Endothelial cell of umbilical vein (primary cell): ENCODE measurements at places on chromosomes 7 and 10. TPM values are rescaled to one million over a fixed set of nuclear protein-coding genes. Genes with fewer than 3 reads are reported as not detected.

GRCh38 chr10:70323697-70324338 is 40.0 kb upstream of the NPFFR1 start:
- no peak for DNase-seq

DNA sequence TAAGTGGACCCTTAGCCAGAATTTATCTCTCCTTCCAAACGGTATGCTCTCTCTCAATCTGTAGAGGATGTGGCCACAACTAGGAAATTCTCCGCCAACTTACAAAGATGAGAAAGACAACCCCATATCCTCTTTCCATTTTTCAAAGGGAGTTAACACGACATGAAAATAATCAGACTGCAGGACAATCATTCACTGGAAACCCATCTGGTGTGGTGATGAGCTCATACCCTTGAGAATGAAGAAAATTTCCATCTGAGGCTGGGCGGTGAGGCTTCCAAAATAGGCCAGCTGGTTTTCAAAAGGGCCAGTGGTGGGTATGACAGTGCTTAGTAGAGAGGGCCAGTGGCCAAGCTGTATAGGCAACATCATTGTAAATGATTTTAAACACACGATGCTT is 369.6 kb downstream of the FRMD4A start:
- DNase-seq = peak; percentile 47

DNA sequence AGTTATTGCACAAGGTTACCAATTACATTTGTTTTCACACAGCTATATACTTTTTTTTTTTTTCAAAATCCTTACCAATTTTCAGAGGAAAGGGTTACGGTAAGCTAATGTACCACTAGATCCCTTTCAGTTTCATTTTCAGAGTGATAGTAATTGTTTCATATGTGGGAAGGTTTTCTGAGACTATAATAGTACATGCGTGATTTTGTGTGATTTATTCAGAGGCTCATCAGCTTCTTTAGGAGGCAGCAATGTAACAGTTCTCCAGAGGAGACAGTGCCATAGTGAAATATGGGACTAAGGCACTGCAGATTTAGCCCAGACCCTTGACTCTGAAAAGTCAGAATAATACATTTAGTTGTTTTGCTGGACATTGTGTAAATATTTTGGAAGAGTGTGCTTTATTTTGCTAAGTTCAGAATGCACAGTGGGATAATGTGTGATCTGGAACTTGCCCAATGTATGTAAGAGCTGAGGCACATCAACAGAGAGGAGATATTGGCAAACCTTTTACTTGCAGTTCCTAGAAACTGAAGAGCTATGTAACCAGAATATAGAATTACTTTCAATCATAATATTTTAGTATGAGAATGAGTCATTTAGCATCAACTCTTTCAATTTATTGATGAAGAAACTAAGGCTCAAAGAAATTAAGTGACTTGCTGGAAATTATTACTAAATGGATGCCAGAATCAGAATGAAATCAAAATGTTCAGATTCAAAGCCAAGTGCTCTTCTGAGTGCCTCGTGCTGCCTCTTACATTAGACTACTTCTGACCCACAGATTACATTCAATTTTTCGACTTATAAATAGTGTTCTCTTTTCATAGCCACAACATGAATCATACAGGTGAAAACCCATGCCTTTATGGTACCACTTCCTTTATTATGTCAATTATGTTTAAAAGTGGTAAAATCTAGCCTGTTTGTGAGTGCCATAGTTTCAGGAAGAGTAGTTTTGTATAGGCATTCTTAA is 207.7 kb upstream of the TEX47 start:
- peak; percentile 1 for DNase-seq

DNA sequence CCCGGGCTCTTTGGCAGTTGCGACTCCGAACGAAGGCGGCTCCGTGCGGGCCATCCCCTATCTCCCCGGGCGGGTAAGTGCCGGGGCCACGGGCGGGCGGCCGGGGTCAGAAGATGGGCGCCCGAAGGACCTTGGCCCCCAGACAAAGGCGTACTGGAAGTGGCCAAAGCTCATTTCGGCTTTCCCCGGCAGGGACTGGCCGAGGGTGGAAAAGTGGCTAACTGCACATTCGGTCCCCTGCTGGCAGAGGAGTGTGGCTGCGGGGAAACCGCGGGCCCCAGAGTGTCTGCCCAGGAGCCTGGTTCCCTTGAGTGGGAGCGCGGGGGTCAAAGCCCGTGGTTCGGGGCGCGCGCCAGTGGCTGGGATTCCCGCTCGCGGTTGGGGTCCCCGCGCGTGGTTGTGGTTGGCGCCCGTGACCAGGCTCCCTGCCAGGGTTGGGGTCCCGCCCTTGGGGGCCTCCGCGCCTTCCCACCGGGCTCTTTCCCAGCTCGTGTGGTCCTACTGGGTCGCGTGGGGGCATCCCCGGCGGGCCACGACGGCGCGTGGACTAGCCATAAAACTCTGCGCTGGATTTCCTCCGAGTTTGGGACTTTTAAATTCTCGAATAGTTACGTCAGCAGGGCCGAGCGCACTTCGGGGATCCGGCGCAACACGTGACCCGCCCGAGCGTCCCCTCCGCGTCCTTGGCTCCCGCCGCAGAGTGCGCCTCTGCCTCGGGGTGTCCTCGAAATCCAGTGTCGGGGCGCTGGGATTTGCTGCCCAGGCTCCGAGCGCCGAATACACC is 124.4 kb downstream of the TACC2 start:
- DNase-seq = peak; percentile 77

DNA sequence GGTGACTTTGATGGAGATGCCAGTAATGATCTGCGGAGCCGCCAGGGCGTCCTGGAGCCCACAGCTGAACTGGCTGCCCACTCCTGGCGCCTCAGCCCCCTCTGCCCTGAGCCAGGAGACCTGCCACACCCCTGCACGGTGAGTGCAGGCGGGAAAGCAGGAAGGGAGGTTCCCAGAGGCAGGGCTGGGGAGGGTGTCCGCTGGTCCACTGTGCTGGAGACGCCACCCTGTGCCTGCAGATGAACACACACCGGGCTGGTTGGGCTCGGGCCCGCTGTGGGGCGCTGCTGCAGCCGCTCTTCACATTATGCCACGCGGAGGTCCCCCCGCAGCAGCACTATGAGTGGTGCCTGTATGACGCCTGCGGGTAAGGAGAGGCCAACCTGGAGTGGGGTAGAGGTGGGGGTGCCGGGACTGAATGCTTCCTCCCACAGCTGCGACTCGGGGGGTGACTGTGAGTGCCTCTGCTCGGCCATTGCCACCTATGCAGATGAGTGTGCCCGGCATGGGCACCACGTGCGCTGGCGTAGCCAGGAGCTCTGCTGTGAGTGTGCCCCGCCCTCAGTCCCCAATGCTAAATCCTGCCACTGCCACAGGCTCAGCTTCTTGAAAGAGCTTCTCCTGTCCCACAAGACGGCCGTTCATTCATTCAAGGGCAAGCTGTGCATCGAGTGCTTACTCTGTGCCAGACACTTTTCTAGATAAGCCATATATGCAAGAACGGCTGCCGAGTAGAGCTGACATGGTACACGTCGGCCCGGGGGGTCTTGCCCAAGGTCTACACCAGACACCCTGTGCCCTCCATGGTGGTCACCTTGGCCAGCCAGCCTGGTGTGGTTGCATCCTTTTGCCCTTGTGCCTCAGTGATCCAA is 14.3 kb upstream of the ZNF467 start:
- peak; percentile 28 for DNase-seq

GRCh38 chr10:79066411-79067240 is 2.1 kb upstream of the ZMIZ1 start:
- peak; percentile 40 for DNase-seq

DNA sequence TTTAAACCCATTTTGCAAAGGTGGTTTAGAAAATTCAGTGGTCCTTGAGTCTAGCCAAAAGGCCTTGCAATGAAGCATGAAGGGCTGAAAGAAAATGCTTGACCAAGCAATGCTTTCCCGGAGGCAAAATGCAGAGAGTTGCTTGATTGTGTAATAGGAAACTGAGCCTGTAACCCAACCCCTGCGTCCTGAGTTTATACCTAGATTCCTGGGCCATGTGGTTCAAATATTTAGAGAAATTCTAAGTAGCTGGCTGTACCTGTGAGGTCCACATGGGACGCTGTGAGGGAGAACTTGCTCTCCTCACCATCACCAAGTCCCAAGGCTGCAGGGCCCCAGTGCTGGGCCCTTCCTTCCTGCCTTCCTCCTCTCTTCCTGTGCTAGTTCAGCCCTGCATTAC is 45.7 kb downstream of the CXCL12 start:
- DNase-seq = no peak

DNA sequence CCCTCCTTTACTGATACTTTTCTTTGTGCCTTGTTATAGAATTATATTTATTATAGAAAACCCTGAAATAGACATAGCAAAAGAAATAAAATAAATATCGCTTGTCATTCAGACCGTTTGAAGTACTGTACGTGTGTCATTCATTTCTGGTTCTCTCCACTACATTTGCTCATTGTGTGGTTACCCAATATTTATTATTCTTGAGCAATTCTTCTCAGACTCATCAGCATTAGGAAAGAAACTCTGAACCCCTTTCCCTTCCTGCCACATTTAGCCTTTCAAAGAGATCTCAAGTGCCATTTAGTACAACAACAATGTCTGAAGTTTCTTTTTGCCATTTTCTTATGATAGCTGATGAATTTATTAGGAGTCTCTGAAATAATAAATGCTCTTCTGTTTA is 154.1 kb downstream of the KIAA1217 start:
- no peak for DNase-seq

DNA sequence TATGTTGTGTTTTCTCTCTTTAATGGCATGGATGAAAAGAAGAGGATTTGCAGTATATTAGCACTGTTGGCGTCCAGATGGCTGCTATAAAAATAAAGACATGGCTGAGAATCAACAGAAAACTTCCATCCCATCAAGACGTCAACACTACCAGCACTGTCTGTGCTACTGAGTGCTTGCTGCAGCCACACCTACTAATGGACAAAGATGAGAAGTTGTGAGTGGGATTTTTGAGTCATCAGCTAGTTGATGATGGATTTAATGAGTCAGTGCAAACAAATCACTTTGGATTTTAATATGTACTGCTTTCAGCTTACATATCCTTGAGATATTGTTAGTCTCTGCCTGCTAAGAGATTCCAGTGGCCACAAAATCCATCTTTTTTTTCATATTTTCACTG is 631.0 kb upstream of the ANKRD30A start:
- peak; percentile 87 for DNase-seq

The CH25H gene
- 0.32 TPM in 1 of 2 replicates, not detected in the other for total RNA-seq

GRCh38 chr7:128830231-128831177 is at the start of gene FLNC:
FLNC (plus strand) TSS chr7:128830406; CDS start chr7:128830638, 232 bp downstream.
- peak; percentile 68 for DNase-seq

GRCh38 chr7:55517191-55517633 is 55.1 kb downstream of the VOPP1 start:
- no peak for DNase-seq

The PDK4 gene
- 1.2 and 2.5 TPM in 2 replicates for total RNA-seq

DNA sequence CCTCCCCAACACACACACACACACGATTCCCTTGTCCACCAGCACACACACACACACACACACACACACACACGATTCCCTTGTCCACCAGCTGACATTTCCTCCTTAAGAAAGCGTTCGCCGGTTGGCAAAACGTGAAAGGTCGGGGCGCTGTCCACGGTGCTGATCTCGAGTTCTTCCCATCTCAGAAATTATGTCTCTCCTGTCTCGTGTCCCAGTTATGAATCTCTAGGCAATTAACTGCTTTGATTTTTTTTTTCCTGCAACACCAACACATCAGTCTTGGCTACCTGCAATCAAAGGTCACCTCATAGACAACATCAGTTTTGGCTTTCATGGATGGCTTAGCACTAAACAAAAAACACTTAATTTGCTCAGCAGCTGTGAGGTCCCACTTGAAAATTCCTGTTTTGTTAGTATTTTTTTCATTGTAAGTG is 1.9 kb downstream of the INA start:
- DNase-seq = peak; percentile 40

- no peak for DNase-seq
These were observed 98.8 kb upstream of the ZNF722 start for GRCh38 chr7:63899691-63900393.

DNA sequence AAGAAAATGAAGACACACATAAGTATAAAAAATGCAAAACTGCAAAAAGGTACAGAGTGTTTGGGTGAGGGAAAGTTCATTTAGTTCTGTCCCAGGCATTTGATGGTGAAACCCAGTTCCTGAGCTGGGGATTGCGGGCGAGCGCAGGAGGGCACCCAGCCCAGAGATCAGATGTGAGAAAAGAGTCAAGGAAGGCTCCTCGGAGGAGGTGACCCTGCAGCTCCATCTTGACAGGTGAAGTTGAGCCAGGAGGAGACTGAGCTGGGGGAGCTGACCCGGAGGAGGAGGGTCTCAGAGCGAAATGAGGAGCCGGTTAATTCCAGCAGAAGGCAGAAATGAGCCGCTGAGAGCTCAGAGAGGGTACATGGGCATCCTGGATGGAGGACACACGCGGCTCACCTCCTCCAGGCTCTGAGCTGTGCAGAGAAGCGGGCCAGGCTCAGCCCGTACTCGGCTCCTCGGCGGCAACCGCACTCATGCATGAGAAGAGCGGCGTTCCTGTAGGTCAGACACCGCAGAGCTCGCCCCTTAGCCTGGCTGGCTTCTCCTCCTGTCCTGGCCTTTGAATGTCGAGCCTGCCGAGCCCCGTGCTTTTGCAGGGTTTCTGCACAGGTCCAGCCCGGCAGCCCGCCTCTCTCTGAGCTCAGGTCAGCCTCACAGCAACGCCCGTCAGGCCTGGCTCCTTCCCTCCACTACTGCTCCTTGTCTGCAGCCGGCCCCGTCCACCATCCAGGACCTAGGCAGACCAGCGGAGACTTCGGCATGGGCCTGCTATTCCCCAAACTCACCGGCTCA is 9.5 kb upstream of the RAMP3 start:
- DNase-seq = no peak

DNA sequence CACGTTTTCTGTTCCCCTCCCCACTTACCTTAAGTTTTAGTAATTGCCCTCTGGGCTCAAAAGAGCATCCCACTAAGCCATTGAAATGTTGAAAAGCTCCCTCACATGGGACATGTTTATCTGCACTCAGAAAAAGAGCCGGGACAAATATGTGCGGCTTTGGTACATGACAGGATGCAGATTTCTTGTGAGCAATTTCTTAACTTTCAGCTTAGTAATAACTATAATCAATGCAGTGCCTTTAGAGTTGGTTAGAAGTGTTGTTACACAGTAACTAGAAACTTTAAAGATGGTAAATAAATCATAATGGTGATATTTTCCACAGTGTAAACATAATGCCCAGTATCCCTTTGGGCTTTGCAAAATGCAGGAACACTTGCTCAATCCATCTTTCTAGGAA is 89.2 kb downstream of the ZNF365 start:
- DNase-seq = no peak
